ENCODE measurements at places on chromosomes 4 and X.

GRCh38 chr4:32768664-32769389 lies 2048.7 kb downstream of the PCDH7 start:
- no peak for DNase-seq

DNA sequence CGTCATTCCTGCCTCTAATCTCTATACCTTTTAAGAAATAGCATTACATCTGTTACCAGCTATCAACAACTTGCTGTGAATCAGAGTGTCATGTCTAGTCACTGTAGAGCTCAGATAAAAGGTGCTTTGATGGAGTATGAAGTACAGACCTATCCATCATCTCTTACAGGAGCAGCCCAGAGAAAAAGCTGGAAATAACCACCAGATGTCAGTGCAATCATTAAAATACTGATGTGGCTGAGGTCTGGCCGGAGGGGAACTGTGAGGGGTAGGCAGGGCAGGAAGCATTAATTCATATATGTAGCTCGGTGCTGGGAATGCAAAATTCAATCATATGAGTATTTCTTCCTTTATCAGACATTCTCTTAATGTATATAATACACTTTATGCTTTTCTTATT lies 100.6 kb downstream of the AKAP4 start:
- no peak for DNase-seq

- no peak for DNase-seq
Measured at GRCh38 chrX:64850371-64851082, 125.7 kb downstream of the ZC4H2 start.

- DNase-seq = no peak
Measured at GRCh38 chr4:80921441-80921840, 109.1 kb upstream of the BMP3 start.

DNA sequence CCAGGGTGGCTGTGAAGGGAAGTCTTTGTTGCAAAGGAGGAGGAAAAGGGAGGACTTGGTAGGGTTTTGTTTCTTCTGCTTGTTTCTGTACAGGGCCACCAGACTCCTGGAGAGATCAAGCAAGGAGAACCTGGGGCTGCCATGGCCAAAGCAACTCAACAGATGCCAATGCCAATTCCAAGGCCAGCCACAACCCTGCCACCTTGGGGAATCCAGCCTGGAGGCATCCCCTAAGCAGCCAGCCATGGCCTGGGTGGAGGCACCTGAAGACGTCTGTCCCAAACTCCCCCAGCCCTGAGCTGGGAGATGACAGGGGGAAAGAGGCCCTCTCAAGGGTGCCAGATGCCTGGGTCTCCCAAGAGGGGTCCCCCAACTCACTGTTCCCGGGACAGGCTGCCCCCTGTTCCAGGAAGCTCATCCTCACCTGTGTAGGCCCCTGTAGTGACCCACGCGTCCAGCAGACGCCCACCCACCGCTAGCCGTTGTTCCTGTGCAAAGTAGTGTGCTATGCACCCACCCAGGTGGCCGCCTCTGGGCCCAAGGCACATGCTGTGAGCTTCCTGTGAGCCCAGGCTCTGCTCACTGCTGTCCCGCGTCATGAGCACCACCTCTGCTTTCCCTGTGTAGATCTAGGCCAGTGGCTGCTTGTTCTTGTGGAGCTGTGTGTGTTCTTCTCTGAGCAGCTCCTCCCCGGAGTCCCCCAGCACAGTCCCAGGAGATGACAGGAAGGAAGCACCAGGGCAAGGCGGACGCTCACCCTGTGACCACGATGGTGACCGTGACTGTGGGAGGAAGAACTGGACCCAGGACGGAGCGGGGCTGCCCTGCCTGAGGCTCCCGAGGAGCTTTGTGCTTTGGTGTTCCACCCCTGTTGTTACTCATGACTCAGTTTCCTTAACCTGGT lies 3.2 kb downstream of the PNMA3 start:
- DNase-seq = no peak

DNA sequence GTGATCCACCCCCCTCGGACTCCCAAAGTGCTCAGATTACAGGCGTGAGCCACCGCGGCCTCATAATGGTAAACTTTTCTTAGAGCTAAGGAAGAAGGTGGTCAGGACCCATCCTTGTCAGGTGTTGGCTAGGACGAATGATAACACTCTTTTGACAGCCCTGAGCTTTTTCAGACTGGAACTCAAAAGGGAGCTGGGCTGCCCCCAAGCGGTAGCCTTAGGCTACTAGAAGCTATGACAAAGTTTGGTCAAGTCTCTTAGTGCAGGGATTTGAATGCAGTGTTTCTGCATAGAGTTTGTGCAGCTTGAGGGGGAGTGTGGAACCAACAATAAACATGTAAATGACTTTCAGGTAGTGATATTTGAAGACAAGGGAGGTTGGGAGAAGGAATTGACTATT lies 11.8 kb upstream of the HSD17B10 start:
- DNase-seq = no peak

DNA sequence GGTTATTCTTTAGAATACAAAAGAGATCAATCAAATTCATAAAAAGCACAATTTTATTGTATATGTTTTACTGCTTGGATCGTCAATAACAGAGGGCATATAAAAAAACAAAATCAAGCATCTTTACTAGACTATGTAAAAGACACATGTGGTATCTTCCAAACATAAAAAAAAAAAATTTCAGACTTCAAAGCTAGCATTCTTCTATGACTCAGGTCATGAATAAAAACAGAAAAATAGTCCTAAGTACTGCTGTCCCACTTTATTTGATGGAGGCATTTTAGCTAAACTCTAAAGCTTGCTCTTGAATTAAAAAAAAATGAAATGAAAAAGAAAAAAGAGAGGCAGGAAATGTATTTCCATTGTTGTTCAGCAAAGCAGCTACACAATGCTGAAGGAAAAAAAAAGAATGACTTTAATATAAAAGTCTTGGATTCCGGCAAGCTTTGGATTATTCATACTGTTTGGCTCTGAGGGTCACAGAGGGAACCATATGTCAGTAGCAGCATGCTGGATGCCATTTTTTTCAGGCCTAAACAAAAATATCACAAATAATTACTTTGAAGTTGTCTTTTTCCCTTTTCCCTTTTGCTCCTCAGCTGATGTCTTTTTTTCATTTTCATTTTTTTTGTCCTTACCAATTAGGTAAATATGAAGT lies 249.1 kb upstream of the DIAPH2 start:
- no peak for DNase-seq

- DNase-seq = no peak
Measured at GRCh38 chr4:72938516-72938915, 131.0 kb downstream of the COX18 start.

GRCh38 chr4:114807357-114807756 lies 208.8 kb downstream of the UGT8 start:
- no peak for DNase-seq

GRCh38 chr4:122012735-122013134 lies 60.9 kb upstream of the TRPC3 start:
- DNase-seq = no peak

- no peak for DNase-seq
Measured at GRCh38 chr4:112674376-112674775, 37.4 kb downstream of the LARP7 start.

DNA sequence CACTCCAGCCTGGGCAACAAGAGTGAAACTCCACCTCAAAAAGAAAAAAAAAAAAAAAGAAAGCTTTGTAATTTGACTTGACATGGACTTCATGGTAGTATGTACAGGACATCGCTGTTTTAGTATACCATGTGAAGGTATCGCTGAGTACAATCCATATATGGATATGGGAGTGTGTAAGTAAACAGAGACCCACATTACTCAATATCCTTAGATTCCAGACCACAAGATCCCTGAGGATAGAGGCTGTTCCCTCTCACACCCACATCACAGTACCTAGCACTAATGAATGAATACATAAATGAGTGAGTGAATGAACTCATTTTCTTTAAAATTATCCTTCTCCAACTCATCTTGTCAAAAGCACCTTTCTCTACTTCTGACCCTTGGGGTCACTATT lies 8.4 kb upstream of the RPS3A start:
- no peak for DNase-seq

- no peak for DNase-seq
Measured at GRCh38 chr4:72444092-72444491, 124.9 kb downstream of the ADAMTS3 start.

All from GF-D8 (cell line).